Endodermal cell (in vitro differentiated cells): ENCODE measurements at places on chromosomes 3 and 15. TPM values are rescaled to one million over a fixed set of nuclear protein-coding genes. Genes with fewer than 3 reads are reported as not detected.

Gene SLC4A7
- 77.4 and 83.8 TPM in 2 replicates for total RNA-seq

Gene ALDH1A2
- total RNA-seq: not detected in 2 replicates

Gene ZKSCAN7
- total RNA-seq: 10.2 and 11.0 TPM in 2 replicates

DNA sequence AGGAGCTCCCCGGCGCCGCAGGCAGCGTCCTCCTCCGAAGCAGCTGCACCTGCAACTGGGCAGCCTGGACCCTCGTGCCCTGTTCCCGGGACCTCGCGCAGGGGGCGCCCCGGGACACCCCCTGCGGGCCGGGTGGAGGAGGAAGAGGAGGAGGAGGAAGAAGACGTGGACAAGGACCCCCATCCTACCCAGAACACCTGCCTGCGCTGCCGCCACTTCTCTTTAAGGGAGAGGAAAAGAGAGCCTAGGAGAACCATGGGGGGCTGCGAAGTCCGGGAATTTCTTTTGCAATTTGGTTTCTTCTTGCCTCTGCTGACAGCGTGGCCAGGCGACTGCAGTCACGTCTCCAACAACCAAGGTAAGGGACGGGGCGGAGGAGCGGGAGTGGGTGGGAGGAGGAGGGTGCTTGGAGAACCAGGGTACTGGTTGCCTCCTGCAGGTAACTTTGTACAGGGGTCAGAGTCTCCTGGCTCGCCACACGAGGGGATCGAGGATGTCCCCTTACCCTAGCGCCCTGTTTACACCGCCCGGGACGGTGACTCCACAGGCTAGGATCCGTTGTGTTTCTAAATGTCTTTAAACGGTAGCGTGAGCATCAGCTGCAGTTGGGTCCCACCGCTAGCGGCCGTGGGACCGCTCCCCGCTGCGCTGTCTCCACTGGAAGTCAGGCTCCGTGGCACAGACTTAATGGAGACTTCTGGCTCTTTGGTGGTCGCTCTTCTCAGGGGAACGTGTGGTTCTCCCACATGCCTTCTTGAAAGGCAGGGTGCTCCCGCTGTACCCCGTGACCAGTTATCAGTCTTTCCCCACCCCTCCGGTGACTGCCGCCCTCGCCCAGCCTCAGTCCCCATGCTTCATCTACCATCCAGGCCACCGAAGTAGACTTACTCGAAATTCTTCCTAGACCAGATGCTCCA is 515 bp downstream of the EPHA6 start:
- H3K4me1 ChIP-seq: no peaks in the 10 kb centered on the region
- no peak overlapping the region for H3K27ac ChIP-seq
- peaks cover 48% of the 10 kb centered on the region for H3K27me3 ChIP-seq
- peak overlapping the region; percentile 80 for H3K4me3 ChIP-seq
- DNase-seq: peak; percentile 73

GRCh38 chr3:178385280-178385952 is 150.8 kb upstream of the KCNMB2 start:
- H3K4me1 ChIP-seq: no peaks in the 10 kb centered on the region
- peak; percentile 67 for DNase-seq
- H3K27ac ChIP-seq: no peak overlapping the region
- no peaks in the 10 kb centered on the region for H3K36me3 ChIP-seq

- peak; percentile 79 for DNase-seq
- H3K27me3 ChIP-seq: no peaks in the 10 kb centered on the region
- H3K4me3 ChIP-seq: no peak overlapping the region
Measured at GRCh38 chr3:149604125-149604875, 53.5 kb downstream of the WWTR1 start.

DNA sequence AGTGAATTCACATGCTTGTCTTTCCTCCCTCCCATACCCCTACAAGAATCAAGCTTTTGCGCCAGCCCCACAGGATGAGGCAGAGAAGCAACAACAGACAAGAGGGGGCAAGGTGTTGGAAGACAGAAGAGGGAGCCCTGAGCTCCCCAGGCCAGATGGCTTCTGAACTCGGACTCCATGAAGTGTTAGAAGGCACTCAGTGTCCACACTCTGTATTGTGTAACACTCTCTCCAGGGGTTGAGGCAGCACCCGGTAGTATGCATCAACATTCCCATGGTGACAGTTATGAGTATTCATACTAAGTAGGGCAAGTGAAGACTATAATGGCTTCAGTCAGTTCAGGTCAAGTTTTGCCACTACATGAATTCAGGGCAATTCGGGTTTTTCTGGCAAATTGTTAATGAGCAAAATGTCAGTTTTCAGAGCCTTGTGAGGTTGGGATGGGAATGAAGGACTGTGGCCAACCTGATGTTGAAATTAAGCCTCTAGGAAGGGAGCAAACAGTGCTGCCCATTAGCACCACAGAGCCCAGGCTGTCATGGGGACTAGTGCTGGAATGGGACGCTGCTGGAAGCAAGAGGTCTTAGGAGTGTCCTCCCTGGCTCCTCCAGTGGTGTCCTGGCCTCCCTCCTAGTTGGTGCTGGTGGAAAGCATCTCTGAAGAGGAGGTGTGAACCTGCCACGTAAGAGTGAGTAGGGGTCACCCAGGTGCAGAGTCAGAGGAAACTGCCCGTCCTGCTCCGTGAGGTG is 79.4 kb downstream of the KLF15 start:
- H3K27me3 ChIP-seq: no peaks in the 10 kb centered on the region
- no peak overlapping the region for H3K27ac ChIP-seq
- no peak overlapping the region for H3K4me3 ChIP-seq
- DNase-seq: peak; percentile 44
- no peaks in the 10 kb centered on the region for H3K4me1 ChIP-seq
- H3K36me3 ChIP-seq: no peaks in the 10 kb centered on the region

DNA sequence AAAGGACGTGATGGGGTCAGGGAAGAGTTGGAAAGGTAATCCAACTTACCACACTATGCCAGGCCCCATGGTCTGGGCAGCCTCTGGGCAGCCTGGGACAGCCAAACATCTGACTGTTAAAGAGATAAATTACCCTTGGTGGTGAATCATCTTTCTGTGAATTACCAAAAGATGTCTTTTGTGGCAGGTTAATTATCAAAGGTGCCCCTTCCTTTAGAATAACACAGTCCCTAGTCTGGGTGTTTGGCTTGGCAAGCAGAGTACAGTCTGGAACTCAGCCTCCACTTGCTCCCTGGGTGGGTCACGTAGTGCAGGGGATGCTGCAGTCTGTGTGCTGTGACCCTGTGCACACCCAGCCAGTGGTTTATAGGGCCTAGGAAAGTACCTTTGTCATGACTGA is 113.1 kb downstream of the ZNF621 start:
- no peak overlapping the region for H3K27ac ChIP-seq
- H3K4me1 ChIP-seq: no peaks in the 10 kb centered on the region
- no peak for DNase-seq
- H3K36me3 ChIP-seq: no peaks in the 10 kb centered on the region
- no peak overlapping the region for H3K4me3 ChIP-seq

GRCh38 chr3:144692488-144692887 is 720.9 kb downstream of the DIPK2A start:
- no peaks in the 10 kb centered on the region for H3K4me1 ChIP-seq
- no peak overlapping the region for H3K27ac ChIP-seq
- H3K4me3 ChIP-seq: no peak overlapping the region
- H3K36me3 ChIP-seq: no peaks in the 10 kb centered on the region
- no peak for DNase-seq

GRCh38 chr15:81357180-81357686 is 16.8 kb downstream of the TMC3 start:
- DNase-seq: peak; percentile 68
- no peaks in the 10 kb centered on the region for H3K4me1 ChIP-seq
- H3K27ac ChIP-seq: no peak overlapping the region
- no peaks in the 10 kb centered on the region for H3K27me3 ChIP-seq
- H3K36me3 ChIP-seq: no peaks in the 10 kb centered on the region
